Spleen (tissue), 13 donors: ENCODE measurements at places on chromosomes 16 and 17. TPM values are rescaled to one million over a fixed set of nuclear protein-coding genes. Genes with fewer than 3 reads are reported as not detected.

- no peak for DNase-seq
Observed at GRCh38 chr16:84303023-84303422, 8.3 kb downstream of the WFDC1 start.

FBXO47 gene
- total RNA-seq = not detected

- DNase-seq = peak; percentile 86
Observed at GRCh38 chr17:31538080-31538762, 146.7 kb downstream of the RAB11FIP4 start.

TM4SF5 gene
- total RNA-seq = not detected

CMTM4 gene
- total RNA-seq = 3.8 TPM

DNA sequence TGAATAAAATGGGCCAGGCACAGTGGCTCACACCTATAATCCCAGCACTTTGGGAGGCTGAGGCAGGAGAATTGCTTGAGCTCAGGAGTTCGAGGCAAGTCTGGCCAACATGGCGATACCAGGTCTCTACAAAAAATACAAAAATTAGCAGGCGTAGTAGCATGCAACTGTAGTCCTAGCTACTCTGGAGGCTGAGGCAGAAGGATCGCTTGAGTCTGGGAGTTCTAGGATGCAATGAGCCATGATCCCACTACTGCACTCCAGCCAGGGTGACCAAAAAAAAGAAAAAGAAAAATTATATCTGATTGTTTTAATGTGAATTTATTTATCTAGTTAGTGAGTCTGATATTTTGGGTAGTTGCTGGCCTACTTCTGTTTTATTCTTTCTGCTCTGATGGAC, 7.0 kb downstream of the IL34 start:
- DNase-seq = no peak

DNA sequence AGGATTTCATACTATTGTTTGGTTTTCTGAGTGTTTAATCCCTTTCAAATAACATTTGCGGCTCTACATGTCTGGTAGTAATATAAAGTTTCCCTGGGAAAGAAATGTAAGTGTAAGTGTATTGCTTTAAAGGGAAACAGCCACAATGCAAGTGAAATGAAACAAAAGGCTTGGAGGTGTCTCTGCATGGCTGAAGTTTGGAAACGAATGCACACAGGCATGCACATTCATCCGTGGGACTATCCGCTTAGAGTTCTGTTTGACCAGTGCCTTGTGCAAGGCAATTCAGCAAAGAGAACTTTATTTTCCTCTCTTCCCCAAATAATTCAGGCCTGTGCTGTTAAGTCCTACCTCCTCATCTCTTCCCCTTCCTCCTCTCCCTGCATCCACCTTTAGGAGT, 56.1 kb upstream of the MRTFB start:
- DNase-seq = no peak

TAT gene
- total RNA-seq = not detected

- no peak for DNase-seq
Observed at GRCh38 chr17:74790161-74791058, 14.3 kb upstream of the NAT9 start.

DNA sequence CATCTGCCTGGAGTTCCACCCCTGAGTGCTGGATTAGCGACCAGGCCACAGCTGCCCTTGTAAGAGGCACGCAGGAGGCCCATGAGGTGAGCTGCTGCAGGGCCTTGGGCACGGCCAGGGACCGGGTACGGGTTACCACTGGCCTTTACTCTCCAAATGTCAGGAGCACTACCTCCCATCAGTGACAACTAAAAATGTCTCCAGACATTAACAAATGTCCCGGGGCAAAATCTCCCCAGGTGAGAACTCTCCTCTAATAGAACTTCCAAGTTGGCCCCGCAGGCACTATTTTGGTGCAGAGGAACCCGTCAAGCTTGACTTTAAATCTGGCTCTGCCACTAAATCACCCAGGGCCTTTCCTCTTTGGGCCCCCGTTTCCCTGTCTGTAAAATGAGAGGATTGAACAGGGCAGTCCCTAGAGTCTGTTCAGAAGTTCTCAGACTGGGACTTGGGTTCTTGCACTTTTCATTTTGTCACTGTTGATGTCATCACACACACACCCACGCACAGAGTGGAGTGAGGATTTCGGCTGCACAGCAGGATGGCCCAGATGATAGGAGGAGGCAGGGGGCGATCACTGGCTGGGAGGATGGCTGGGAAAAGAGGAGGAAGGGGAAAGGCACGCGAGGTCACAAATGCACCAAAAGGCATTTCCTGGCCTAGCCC, 24.5 kb upstream of the MAPT start:
- no peak for DNase-seq
